EH (cell line): ENCODE measurements at places on chromosomes 2 and 18.

DNA sequence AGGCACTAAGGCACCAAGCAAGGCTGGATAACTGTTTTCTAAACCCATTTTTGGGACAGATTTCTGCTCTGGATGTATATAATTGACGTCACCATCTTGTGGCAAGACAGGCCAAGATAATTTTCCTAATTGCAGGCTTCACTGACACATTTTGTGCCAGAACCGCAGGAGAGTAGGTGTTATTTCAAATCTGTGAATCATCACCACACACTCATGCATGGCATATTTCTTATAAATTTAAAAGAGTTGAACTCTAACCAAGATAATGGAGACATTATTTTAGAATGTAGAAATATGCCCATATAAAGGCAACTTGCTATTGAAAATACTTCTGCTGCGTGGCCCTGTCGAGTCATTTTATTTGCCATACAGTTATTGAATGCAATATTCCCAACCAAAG lies 68.3 kb upstream of the ACYP2 start:
- no peak for DNase-seq

GRCh38 chr2:27893006-27893405 lies 2.5 kb downstream of the BABAM2 start:
- DNase-seq, result no peak

GRCh38 chr2:36433311-36434217 lies 78.0 kb downstream of the CRIM1 start:
- DNase-seq, result peak; percentile 90

DNA sequence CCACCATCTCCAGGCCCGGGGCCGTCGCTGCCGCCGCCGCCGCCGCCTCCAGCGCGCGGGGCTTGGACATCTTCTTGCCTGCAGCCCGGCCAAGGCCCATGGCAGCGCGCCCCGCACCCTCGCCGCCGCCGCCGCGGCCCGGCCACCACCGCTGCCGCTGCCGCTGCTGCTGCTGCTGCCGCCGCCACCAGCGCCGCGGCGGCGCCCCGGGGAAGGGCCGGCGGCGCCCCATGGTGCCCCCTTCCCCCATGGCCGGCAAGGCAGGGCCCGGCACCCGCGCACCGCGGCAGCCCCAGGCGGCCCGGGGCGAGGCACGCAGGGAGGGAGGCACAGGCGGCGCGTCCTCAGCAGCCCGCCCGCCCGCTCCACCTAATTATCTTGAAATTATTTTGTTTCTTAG lies 3057.4 kb downstream of the RPIA start:
- DNase-seq, result no peak

DNA sequence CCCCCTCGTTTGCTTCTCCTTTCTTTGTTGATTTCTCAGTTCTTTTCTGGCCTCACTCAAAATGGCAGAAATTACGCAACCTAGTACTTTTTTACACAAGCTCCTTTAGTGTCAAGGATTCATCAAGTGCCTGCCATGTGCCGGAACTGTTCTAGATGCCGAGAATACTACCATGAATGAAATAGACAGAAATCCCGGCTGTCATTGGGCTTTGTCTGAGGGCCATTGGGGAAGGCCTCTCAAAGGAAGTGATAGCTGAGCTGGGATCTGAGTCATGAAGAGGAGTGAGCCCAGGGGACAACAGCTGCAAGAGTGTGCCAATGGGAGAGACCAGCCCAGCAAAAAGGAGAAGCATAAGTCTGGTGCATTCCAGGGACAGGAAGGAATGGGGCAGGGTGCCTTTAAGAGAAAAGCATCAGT lies 34.3 kb upstream of the PPP1CB start:
- peak; percentile 83 for DNase-seq

DNA sequence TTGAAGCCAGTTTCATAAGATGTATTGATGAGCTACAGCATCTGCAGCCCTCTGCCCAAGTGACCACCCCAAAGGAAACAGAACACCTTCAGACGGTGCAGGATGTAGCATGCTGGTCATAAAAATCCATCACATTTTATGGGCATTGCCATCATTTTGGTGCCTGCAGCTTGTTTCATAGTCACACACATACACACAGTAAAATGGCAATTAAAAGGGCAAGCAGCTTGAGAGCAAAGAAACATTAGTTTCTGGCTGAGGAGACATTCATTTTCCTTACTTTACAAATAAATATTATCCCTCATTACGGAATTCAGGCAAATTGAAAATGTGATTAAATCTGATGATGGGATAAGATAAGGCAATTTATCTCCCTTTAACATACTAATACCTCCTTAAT lies 13.4 kb downstream of the MYO5B start:
- no peak for DNase-seq

DNA sequence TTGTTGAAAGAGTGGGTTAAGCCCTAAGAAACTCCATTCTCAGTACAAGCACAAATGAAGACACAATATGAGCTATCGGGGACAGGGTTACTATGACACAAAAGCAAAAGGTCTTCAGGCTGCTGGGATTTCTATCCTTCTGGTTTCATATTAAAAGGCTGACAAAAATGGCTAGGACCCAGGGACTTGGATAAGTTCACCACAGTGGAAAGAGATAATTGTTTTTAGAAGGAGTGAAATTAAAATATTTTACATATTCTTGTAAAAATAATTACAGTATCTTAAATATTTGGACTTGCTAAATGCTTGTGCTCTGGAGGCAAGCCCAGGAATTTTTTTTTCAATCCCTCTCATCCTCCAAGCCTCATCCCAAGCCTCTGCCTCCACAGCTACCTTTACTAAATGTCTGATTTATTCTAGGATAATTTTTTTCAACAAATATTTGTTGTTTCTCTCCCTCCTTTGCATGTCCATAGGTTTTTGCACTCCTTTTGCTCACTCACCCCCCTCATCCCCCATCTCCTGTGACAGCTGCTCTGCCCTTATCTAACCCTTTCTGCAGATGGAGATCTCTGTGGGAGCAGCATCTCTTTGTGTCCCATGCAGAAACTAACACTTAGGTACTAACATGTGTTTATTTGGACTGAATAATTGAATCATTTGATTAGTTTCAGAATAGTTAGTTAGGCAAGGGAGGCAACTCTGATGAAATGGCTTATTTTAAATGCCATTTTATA lies 47.8 kb upstream of the NABP1 start:
- peak; percentile 73 for DNase-seq

DNA sequence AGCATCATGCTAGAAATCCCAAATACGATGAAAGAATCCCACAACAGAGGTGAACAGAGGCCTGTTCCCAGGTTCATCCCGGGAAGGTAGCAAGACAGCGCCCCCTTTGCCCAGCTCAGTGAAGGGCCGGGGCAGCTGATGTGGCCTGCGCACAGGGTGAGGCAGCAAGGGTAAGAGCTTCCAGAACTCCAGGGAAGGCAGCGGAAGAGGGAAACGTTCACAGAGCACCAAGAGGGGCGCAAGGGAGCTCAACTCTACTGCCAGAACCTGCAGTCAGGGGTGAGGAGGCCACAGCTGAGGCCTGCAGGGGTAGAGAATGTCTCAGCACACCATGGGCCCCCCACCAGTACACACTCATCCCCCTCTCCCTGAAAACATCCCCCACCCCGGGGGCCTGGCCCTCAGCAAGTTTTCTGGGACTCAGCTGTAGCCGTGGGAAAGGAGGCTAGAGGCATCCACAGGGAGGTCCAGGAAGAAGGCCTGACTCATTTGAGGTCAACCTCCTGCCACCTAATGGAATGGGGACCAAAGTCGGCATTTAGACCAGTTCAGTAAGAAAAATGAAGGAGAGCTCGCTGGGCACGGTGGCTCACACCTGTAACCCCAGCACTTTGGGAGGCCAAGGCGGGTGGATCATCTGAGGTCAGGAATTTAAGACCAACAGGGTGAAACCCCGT lies 95.6 kb upstream of the ASAP2 start:
- DNase-seq, result peak; percentile 53

- DNase-seq, result peak; percentile 37
These were observed 429 bp downstream of the C2orf76 start for GRCh38 chr2:119366161-119366648.

GRCh38 chr2:213271947-213272346 lies 12.3 kb upstream of the SPAG16 start:
- DNase-seq, result no peak

DNA sequence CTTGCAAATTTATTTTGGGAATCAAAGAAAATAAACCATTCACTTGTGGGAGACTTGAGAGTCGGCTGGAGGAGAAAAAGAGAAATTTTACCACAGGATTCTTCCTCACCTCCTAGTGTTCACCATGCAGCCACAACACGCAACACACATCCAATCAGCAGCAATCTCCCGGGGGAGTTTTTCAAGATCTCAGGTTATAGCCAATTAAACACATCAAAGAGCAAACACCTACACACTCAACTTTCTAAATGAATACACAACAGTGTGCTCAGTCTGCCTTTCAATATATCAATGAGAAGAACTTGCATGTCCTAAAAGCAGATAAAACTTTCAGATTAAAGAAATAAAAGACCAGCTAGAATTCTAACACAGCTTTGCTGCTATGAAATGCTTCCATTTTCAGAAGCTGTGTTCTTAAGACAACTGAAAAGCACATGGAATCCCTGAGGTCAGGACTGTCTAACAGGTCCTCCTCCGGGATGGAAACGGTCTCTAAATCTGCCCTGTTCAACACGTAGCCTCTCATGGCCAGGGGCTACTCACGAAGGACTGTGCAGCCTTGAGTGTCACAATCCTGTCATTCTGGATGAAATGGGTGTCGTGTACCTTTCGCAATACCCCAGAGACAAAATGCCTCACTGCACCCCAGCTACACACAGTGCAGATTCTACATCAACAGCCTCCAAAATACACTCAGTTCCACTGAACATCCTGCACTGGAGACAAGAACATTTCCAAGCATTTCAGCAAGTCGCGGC lies 84.2 kb downstream of the ZNF516 start:
- no peak for DNase-seq

GRCh38 chr2:74856004-74856578 lies 22.2 kb downstream of the HK2 start:
- no peak for DNase-seq

DNA sequence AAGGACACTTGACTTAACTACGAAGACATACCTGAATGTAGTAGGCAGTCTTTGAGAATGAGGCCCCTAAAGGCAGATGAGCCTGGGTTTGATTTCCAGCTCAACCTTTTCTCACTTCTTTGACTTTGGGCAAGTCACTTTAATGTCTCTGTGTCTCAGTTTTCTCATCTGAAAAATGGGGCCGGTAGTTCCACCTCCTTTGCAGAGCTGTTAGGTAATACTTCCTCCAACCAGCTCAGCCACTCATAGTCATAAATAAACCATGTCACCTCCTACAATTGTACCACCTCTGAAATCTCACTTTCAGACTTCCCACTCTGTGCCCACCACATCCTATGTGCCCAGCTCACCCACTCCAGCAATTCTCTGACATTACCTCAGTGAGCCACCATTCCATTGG lies 10.4 kb downstream of the ARHGAP25 start:
- no peak for DNase-seq

GRCh38 chr2:7133521-7133920 lies 216.3 kb downstream of the RNF144A start:
- peak; percentile 15 for DNase-seq

DNA sequence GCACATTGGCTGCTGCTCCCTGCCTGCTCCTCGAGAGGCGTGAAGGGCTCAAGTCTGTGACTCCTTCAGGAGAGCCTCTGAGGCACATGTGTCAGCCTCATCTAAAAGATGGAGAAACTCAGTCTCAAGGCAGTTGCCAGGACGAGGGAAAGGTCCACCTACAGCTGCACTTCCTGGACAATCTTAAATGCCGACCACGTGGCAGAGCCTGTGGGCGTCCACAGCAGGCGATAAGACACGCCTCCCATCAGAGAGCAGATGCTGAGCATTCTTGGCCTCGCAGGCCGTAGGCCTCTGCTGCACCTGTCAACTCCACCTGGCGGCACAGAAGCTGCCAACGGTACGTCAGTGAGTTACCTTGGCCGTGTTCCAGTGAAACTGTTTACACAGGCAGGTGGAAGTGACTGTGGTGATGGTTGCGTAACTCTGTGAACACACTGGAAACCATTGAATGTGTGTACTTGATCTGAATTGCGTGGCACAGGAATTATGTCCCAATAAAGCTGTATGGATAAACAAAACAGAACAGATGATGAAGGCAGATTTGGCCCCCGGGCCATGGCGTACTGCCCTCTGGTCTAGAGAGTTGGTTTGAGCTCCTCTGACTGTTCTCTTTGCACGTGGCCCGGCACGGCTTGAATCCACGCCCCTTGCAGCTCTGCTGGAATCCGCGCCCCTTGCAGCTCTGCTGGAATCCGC lies 114.5 kb downstream of the RNF144A start:
- DNase-seq, result no peak

GRCh38 chr2:65050931-65051330 lies 5.3 kb upstream of the CEP68 start:
- peak; percentile 54 for DNase-seq

DNA sequence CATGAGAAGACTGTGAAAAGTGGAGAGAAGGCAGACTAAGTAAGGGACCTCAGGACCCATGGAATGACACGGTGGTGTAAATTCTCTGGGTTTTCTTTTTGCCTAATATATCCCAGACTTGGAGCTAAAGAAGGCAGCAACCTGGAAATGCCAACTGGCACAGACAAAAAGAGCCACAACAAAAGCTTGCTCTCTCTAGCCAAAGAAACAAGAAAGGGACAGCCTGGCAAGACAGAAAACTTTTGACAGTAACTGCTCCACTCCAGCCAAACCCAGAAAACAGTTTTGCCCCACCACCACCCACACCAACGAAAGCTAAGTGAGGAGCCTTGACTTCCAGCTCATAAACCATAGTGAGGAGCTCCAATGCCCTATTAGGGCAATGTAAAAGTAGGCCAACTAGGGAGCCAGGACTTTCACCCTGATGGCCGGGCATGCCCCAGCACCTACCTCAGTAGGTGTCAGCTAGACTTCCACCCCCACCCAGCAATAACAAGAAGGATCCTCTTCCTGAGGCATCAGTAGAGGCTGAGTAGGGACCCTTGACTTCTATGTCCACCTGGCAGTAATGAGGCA lies 35.5 kb downstream of the PELI1 start:
- DNase-seq, result no peak

DNA sequence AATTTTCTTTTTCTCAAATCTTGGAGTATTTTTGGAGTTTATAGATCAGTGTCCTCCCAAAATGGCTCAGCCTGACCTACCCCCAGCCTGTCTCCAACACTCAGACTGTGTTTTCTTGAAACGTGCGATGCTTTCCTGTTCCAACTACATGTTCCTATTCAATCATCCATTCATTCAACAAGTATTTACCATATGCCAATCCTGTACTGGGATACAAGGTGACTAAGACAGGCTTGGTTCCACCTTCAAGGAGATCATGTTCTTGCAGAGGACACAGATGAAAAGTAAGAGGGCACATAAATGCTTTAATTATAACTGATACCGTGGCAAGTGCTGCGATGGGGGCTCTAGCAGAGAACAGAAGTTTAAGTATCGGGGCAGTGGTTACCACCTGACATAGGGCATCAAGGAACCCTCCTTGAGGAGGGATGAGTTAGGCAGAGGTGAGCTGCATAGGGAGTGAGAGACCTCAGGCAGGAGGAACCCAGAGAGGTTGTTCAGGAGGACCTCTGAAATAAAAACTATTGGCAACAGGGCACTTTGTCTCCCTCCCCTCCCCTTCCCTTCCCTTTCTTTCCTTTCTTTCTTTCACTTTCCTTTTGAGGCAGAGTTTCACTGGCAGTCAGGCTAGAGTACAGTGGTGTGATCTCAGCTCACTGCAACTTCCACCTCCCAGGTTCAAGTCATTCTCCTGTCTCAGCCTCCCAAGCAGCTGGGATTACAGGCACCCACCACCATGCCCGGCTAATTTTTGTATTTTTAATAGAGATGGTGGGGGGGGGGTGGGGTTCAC lies 469.0 kb downstream of the EPHA4 start:
- DNase-seq, result peak; percentile 22
